ENCODE measurements at places on chromosomes 6 and 20.

- no peak for DNase-seq
Measured at GRCh38 chr20:17742731-17743130, 43.0 kb downstream of the BANF2 start.

DNA sequence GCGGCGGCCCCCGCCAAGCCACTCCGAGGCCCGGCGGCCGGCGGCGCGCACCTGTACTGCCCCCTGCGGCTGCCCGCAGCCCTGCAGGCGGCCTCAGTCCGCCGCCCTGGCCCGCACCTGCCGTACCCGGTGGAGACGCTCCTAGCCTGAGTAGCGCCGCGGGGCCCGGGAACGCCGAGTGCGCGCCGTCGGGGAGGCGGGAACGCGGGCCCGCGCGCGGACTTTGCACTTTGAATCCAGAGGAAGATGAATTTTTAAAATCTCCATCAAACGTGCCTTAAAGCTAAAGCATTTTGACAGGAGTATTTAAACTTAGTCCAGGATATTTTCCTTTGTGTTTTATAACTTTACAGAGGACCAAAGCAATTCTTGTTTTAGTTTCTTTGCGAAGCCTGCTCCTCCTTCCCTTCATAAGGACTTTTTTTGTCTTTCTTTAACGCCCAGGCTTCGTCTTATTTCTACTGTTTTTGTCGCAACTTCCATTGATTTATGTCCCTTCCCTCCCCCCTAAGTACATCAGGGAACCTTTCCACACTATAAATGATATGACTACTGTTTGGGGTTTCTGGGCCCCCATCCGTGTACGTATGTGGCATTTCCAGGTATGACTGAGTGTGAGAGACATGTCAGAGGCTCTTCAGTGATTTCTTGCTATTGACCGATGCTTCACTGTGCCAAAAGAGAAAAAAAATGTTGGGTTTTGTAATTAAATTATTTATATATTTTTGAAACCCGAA is 2.0 kb downstream of the FOXQ1 start:
- DNase-seq = no peak

DNA sequence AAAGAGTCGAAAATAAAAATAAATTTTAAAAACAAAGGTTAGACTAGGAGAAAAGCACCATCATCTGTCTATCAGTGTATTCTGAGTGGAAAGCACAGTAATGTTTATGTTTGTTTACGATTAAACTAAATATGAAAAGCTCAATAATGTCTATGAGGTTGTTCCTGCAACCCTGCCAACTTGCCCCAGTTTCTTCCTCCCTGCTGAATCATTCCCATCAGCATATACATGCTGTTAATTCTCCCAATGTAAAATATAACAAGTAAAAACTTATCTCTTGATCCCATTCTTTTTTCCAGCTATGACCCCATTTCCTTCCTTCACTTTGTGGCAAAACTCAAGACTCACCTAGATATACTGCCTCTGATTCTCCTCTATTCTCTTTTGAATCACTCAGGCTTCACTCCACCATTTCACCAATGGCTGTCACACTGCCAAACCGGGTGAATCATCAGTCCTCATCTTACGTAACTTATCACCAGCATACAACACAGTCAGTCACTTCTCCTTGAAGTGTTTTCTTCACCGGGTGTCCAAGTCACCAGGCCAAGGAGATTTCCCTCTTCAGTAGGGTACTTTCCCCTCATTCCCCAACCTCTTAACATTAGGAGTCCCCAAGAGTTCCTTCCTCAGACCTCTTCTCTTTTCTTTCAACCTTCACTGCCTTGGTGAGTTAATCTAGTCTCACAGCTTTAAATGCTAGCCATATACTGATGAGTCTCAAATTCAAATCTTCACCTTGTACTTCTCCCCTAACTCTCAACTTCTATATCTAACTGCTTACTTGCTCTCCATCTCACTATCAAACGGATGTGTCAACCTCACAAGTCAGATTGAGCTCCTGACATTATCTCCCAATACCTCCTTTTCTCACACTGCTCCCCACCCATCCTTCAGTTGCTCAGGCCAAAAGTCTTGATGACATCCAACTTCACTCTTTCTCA is 6.2 kb downstream of the TMEM242 start:
- DNase-seq = no peak

DNA sequence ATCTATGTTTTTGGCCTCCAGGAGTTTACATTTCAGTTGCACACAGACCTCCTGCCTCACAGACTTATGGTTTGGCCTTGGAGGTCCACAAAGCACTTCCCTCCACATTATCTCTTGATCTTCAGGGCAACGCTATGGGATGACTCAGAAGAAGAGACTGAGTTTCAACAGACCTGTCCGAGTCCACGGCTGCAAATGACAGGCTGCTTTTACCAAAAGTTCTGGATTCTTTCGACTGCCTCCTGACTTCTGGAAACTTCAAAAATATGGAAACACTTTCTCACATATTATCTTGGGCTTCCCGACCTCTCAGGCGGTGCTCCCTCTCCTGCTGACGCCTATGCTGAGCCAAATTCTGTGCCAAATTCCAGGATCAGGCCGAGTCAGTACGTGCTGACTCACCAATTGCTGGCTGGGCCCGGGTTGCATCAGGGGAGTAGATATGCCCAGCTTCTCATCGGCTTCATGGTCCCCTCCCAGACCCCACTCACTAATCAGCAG is 190.2 kb downstream of the BMP7 start:
- no peak for DNase-seq

GRCh38 chr6:7129360-7129759 is 21.6 kb downstream of the RREB1 start:
- no peak for DNase-seq

DNA sequence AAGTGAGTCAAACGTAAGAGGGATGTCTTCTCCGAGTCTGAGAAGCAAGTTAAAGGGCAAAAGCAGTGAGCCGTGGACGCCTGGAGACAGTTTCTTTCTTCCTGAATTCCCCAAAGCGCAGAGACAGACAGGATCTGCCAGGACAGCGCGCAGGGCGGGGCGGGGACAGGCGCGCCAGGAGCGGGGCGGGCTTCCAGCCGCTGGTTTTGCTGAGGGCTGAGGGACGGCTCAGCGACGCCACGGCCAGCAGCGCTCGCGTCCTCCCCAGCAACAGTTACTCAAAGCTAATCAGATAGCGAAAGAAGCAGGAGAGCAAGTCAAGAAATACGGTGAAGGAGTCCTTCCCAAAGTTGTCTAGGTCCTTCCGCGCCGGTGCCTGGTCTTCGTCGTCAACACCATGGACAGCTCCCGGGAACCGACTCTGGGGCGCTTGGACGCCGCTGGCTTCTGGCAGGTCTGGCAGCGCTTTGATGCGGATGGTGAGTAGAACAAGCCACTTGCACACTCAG is at the start of gene SCGN:
Gene SCGN (plus strand): TSS at position 209 of the 509 bp plus-strand sequence. CDS start 189 bp downstream, at position 398.
- peak; percentile 17 for DNase-seq

All from DMS79 (cell line).